ENCODE measurements at places on chromosomes 1 and 21.
A peak's percentile ranks its signal among the peaks of the same experiment; 100 is the strongest.

DNA sequence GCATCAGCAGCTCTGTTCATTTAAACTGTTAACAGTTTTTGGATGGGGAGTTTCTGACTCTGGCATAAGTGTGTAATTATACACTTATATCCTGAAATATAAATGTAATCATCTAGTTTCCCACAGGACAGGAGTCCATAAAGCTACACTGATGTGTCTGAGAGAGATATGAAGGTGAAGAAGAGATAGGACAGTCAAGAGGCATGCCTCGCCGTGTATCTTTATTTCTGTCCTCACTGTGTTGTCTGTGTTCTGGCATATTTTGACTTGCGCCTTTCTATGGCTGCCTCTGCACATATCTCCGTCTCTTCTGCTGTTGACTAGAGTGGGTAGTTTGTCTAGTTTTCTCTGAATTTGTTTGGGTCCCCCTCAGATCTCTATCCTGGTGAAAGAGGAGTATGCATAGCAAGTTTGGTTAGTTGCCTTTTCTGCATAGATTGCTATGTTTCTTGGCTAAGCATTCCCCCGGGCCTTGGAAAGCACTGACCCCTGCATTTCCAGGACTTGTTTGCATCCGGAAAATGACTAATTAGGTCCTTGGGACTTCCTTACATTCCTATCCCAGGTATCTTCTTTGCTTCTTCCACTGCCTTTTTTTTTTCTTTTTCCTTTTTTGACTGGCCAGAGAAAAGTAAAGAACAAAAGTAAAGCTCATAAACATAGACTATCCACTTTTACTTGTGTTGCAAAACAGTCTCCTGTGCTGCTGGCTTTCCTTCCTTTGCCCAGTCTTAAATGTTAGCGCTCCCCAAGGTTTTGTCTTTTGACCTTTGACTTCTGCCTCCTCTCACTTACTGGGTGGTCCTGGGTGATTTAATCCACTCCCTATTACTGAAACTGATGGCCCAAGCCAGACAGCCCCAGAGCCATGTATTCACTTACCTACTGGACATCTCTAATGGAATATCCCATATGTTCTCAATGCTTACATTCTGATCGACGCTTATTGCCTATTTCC is 27.6 kb upstream of the CNN3 start:
- no peak for DNase-seq

DNA sequence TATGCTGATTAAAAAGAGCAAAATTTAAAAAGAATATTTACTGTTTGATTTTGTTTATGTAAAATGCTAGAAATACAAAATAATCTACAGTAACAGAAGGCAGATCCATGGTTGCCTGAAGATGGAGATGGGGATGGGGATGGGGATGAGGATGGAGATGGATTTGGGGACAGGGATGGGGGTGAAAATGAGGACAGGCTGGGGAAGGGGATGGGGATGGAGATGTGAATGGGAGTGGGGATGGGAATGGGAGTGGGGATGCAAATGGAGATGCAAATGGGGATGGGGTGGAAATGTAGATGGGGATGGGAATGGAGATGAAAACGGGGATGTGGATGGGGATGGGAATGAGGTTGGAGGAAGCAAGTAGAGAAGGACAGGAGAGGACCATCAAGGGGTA is 252.2 kb downstream of the PLPP3 start:
- no peak for DNase-seq

DNA sequence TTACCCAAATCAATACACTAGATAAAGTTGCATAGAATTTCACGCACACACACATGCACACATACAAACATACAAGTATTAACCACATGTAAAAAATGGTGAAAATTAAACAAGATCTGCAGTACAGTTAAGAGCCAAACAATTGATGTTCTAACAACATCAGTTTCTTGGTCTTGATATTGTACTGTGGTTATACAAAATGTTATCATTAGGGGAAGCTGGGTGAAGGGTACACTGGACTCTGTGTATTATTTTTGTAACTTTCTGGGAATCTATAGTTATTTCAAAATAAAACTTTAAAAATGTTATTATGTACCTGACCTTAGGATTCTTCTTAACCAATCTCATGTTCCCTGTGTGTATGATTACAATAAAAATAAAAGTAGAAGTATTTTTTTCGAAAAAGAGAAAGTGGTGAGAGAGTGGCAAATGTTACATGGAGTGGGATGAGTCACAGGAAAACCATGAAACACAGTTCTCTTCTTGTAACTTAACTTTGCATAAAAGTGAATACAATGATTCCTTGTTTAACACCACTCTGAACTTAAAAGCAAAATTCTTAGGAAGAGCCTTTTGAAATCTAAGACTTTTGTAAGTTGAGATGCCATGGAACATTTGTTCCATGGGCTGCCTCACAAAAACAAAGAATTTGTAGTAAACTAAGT is 101.6 kb upstream of the RUNX1 start:
- no peak for DNase-seq

- DNase-seq, result no peak
Observed at GRCh38 chr1:21613072-21613867, 55.9 kb downstream of the RAP1GAP start.

DNA sequence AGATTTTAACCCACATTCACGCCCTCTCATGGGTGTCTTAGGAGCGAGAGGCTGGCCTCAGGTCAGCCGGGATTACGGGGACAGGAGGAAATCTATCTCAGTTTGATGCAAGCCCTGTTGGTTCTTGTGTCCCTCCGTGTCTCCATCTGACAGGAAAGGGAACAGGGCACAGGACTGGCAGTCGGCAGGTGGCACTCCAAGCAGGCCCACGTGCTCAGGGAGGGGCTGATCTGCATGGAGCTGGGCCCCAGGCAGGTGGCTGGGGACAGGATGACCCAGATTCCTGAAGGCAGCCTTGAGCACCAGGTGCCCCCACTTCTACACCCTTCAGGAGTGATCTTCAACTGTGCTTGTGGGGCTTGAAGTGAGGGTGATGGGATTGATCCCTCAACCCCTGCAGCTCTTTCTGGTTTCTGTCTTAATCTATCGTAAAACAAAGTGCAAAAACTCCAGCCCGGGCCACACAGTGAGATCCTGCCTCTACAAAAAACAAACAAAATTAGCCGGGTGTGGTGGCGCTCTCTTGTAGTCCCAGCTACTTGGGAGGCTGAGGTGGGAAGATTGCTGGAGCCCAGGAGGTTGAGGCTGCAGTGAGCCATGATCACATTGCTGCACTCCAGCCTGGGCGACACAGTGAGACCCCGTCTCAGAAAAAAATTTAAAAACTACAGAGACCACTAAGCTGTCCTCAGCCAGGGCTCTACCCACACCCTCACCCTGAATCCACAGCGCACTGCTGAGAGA is 8.3 kb downstream of the PLEKHG5 start:
- DNase-seq, result no peak

DNA sequence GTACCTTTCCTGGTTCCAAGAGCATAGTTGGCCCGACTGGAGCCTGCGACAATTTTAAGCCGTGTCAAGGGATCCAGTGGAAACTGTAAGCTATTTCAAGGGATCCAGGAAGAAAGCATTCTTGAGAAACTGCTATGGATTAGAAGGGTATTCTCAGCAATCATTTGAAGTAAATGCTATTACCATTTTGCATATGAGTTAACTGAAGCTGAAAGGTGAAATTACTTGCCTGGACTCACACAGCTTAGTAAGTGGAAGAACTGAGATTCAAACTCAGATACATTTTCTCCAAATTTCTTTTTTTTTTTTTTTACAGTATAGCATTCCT is 589 bp downstream of the ZNF684 start:
- DNase-seq, result no peak

GRCh38 chr1:86303041-86303690 is 93.0 kb downstream of the ODF2L start:
- DNase-seq, result no peak

GRCh38 chr1:9624081-9624480 is 27.4 kb upstream of the PIK3CD start:
- no peak for DNase-seq

GRCh38 chr1:110200666-110201065 is 9.4 kb upstream of the KCNC4 start:
- no peak for DNase-seq

DNA sequence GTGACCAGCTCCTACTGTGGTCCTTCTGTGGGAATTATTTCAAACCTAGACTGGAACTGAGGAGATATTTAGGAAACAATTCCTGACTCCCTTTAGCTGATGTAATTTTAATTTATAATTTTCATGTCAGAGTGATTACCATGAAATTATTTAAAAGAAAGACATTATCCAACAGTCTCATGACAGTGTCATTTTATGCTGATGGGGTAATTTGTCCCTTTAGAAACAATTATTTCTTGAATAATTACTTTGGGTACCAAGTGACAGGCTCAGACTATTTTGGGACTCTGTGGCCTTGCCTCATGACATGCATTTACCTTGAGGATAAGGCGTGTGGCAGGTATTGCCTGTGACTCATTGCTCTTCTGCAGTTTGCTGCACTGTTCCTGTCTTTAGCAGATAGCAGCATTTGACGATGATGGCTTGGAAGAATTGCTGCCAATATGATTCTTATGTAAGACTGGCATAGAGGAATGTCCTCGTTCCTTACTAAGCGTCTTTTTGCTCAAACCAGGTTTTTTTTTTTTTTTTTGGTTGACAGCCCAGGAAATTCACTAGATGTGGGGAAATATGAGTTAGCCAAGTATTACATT is 206.0 kb upstream of the HMCN1 start:
- no peak for DNase-seq

DNA sequence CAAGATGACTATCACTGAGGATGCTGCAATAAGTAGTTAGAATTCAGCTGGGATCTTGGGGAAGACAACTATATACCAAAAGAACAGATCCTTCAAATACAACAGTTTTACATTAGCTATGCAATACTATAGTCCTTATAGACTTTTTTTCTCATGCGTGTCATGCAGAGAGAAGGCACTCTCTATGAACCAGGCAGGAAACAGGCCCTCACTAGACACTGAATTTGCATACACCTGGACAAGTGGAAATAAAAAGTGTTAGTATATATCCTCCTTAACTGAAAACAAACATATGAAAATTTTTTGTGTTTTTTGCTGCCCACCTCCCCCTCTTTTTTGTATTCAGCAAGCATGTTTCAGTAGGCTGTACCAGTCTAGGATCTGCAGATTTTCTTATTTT is 29.9 kb downstream of the TMCO1 start:
- DNase-seq, result no peak

- DNase-seq, result no peak
Observed at GRCh38 chr1:186689376-186689775, 9.2 kb upstream of the PTGS2 start.

DNA sequence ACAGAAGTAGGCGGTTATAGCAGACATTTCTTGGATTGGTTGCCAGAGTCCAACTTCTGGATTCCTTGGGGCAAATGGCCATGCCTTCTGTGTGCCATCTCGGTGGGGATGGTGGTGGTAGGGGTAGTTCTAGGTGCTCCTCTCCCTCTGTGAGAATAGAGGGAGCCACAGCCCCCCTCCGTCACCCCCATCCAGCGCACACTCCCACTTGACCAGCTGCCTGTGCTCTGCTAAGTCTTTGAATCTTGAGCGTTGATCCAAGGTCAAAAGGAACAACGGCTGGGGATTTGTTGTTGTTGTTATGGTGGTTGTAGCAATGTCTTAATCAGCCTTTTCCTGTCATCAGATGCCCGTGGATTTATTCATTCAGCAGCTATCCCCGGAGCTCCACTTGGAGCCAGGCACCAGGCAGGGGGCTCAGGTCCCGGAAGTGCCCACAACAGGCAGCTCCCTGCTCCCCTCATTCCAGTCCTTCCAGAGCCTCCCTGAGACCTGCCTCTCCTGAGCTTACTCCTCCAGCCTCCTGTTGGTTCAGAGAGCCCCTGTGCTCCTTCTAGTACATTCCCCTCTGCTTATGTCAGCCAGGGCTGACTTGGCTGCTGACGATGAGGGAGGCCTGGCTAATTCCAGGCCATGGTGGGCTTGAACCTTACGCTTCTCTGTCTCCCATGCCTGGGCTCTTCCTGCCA is 146.6 kb upstream of the WNT4 start:
- no peak for DNase-seq

- DNase-seq, result no peak
Observed at GRCh38 chr1:168410464-168410863, 129.8 kb downstream of the TBX19 start.

- peak; percentile 14 for DNase-seq
Observed at GRCh38 chr1:23451441-23451840, 26.9 kb upstream of the TCEA3 start.

- DNase-seq, result peak; percentile 16
Observed at GRCh38 chr1:65265651-65266351, 43.5 kb upstream of the DNAJC6 start.

DNA sequence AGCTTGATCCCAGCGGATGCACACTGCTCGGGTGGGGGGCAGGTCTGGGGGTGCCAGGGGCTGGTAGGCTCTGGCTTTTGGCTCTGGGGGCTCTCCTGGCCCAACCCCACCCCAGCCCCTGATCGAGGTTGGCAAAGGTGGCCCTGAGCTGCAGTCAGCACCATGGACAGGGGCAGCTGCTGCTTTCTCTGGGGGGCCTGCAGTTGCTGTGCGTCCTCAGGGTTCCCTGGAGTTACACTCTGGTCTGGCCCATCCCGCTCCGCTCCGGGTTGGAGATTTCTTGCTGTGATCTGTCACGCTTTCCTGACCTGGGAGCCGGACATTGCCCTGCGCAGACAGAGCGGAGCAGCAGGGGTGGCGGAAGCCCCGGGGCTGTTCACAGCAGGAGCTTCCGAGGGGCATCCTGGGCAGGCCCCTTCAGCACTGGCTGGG is 8.0 kb upstream of the PLCH2 start:
- no peak for DNase-seq

DNA sequence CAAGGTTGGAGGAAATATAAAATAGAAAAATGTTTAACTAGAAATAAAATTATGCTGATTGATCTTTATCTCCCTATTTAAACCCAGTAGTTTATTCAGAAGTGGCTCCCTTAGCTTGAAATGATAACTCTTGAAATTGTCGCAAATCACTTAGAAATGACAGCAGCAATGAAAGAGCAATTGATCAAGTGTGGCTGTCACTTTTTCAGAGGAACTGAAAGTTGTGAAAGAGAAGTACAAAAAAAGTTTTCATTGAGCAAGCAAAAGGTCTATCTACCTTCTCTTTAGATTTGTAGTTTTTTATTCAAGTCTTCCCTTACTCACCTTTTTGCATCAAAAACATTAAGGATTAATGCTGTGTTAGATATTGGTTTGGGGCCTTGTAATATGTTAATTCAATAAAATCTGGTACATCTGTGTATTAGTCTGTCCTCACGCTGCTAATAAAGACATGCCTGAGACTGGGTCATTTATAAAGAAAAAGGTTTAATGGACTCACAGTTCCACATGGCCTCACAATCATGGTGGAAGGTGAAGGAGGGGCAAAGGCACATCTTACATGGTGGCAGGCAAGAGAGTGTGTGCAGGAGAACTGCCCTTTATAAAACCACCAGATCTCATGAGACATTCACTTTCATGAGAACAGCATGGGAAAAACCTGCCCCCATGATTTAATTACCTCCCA is 48.3 kb downstream of the LRRC8C start:
- no peak for DNase-seq

- DNase-seq, result no peak
Observed at GRCh38 chr1:55234016-55234415, 18.9 kb upstream of the USP24 start.

- no peak for DNase-seq
Observed at GRCh38 chr1:68815632-68816031, 318.8 kb upstream of the DEPDC1 start.

GRCh38 chr1:21162740-21163464 is 13.8 kb downstream of the EIF4G3 start:
- no peak for DNase-seq

- DNase-seq, result no peak
Observed at GRCh38 chr1:183473217-183473536, 878 bp downstream of the SMG7 start.

Data from ovary (tissue), 10 donors.